ENCODE measurements at places on chromosomes 1 and 21. TPM values are rescaled to one million over a fixed set of nuclear protein-coding genes. Genes with fewer than 3 reads are reported as not detected.

DNA sequence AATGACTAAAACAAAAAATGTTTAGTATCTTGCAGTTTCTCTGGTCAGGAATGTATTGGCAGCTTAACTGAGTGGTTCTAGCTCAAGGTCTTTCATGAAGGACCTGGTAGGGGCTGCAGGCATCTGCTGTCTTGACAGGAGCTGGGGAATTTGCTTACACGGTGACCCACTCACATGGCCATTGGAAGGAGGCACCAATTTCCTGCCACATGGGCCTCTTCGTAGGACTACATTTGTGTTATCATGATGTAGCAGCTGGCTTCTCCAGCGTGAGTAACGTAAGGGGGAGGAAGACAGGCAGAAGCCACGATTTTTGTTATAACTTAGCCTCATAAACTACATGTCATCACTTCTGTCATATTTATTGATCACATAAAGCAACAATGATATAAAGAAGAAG is 376.3 kb downstream of the AMY1C start:
- no peaks in the 10 kb centered on the region for H3K4me1 ChIP-seq
- no peaks in the 10 kb centered on the region for H3K27me3 ChIP-seq
- no peak overlapping the region for H3K4me3 ChIP-seq
- no peak overlapping the region for H3K27ac ChIP-seq

- H3K36me3 ChIP-seq = no peaks in the 10 kb centered on the region
- no peaks in the 10 kb centered on the region for H3K4me1 ChIP-seq
- H3K27ac ChIP-seq = no peak overlapping the region
- no peaks in the 10 kb centered on the region for H3K27me3 ChIP-seq
- H3K4me3 ChIP-seq = no peak overlapping the region
Measured at GRCh38 chr1:33615546-33615945, 143.1 kb downstream of the ZSCAN20 start.

DNA sequence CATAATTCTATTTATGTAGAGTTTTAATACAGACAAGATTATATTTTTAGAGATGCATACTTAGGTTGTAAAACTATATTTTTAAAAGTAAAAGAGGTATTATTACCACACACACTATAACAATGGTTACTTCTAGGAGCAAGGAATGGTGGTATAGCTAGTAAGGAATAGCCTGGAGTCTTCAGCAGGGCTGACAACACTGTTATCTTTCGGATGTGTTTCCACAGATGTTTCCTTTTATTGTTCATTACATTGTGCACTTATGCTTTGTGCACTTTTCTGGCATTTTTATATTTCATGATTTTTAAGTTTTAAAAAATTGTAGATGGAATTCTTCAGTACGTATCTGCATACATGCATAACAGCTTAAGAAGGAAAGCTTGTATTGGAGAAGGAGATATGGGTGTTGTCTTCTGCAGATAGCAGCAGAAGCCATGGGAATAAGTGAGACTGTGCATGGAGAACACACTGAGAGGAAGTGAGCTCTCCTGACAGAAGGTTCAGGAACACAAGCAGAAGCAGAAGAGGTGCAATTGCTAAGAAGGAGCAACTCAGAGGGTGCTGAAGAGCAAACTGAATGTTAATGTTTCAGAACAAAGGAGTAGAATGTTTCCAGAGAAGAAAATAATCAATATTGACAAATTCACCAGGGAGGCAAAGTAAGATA is 91.8 kb downstream of the UCHL5 start:
- no peaks in the 10 kb centered on the region for H3K4me1 ChIP-seq
- no peaks in the 10 kb centered on the region for H3K27me3 ChIP-seq
- H3K4me3 ChIP-seq = no peak overlapping the region
- no peaks in the 10 kb centered on the region for H3K36me3 ChIP-seq
- H3K27ac ChIP-seq = no peak overlapping the region

DNA sequence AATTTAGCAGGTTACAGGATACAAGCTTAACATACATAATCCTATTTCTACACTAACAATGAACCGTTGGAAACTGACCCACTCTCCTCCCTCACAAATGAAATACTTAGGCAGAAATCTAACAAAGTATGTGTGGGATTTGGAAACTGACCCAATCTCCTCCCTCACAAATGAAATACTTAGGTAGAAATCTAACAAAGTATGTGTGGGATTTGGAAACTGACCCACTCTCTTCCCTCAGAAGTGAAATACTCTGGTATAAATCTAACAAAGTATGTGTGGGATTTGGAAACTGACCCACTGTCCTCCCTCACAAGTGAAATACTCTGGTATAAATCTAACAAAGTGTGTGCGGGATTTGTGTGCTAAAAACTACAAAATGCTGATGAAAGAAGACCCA is 60.3 kb downstream of the TRAF5 start:
- H3K4me1 ChIP-seq = peaks cover 8% of the 10 kb centered on the region
- no peak overlapping the region for H3K27ac ChIP-seq
- DNase-seq = no peak

Gene HRNR
- total RNA-seq = not detected

Data from T-cell (primary cell).